ENCODE measurements at places on chromosomes 5 and 9.
A peak's percentile ranks its signal among the peaks of the same experiment; 100 is the strongest.

DNA sequence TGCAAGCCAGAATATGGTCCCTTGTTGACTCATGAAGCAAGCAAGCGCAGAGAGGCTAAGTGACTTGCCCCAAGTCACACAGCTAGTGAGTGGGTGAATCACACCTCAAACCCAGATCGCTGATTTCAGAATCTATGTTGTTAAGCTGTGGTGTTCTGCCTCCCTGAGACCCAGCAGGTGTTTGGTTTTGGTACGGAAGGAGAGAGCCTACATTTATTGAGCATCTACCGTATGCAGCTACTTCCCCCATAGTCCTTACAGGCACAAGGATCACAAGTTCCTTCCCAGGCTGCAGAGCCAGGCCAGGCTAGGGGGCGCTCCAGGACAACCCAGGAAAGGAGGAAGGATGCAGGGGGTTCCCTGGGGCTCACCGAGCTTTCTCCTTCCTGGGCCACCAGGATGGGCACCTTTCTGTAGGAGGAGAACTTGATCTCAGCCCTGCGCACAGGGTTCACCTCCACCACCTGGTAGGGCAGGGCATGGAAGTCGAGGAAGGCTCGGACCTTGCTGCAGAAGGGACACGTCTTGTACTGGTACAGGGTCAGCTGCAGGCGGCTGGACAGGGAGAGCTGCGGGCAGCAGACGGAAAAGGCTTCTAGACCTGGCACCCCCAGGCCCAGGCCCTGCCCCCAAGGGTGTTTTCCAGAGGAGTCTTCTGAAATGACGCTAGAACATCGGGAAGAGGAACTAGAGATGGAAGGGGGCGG lies 2.5 kb downstream of the PTGES2 start:
- DNase-seq = no peak

DNA sequence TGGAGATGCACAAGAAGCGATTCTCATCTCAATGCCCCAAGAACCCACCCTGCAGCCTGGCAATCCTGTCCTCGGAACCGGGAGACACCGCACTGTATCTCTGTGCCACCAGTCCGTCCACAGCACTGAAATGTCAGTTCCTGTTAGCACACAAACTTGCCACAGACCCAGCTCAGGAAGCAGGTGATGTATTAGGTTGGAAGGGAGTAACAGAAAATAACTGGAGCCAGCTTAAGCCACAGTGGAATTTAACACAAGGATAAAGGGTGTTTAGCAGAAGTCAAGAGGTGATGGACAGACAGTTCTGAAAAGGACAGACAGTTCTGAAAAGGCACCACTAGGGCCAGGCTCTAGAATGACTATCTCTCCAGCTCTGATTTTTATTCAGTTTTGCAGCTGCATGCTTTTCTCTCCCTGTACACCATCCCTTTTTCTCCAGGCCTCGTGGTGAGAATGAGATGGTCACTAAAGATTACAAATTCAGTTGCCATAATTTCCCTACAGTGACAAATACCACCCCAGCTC lies 114.4 kb downstream of the ANKRD18B start:
- DNase-seq = no peak

DNA sequence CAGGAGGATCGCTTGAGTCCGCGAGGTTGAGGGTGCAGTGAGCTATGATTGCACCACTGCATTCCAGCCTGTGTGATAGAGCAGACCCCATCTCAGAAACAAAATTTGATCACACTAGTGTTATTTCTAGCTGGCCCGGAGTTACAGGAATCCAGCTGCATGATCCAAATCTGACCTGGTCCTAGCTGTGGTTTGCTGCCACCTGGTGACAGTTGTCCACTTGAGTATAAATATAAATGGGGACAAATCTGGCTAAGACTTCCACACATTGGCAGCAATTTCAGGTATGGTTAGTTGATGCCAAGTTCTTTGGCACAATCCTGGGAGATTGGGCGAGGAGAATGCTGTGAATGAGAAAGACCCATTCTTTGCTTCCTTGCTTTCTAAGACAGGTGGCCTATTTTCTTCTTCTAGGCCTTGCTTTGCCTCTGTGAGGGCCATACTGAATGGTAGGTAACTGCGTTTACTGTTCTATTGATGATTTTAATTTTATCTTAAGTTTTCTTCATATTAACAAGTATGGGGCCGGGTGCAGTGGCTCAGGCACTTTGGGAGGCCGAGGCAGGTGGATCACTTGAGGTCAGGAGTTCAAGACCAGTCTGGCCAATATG lies 35.4 kb downstream of the UBE2R2 start:
- peak; percentile 12 for DNase-seq

- DNase-seq = no peak
These were observed 58.8 kb downstream of the SNX30 start for GRCh38 chr9:112809351-112809848.

DNA sequence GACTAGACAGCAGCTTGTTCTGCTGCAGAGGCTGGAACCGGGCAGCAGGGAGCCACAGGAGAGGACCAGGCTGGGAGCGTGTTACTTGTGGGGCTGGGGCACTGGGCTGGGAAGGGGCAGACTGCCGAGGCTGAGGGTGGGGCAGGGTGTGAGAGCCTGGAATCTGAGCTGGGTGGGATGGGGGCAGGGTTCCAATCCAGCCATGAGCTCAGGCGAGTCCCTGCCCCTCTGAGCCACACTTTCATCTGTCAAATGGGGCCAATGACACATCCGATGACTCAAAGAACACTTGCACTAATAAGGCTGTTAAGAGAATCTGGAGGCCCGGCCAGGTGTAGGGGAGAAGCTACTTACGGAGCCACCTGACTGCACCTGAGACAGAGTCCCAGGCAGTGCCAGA lies 18.7 kb upstream of the WDR38 start:
- DNase-seq = no peak

DNA sequence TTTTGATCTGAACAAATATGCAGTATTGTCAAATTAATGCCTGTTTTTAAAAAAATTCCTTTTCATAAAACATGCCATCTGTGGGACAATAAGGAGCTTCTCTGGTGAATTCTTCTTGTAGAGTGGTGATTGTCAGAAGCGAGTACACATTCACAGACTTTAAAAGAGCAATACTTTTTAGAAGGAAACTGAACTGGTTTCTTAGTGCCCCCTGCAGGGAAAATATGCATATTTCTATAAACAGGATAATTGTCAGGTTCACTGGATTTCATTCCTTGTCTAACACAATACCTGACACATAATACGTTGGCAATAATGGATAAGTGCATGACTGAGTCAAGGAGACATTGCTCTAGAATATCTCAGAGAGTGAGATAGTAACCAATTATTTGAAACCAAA lies 133.7 kb downstream of the KIF4B start:
- no peak for DNase-seq

DNA sequence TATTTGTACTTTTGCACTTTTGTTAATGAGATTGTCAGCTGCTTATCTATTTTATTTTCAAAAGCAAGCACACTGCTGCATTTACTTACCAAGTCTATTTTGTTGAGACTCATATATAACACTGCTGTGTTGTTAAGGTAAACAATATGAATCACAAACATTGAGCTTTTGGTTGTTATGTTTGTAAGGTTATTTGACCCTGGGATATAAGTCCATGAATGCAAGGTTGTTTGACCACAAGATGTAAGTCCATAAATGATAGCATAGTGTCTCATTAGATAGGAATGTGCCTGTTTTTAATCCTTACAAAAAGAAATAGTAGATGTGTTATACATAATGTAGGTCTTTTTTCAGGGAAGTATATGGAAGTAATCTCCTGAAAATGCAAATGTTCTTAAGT lies 845.9 kb downstream of the CDH9 start:
- DNase-seq = no peak

- no peak for DNase-seq
These were observed 34.6 kb upstream of the PTCH1 start for GRCh38 chr9:95551406-95551805.

DNA sequence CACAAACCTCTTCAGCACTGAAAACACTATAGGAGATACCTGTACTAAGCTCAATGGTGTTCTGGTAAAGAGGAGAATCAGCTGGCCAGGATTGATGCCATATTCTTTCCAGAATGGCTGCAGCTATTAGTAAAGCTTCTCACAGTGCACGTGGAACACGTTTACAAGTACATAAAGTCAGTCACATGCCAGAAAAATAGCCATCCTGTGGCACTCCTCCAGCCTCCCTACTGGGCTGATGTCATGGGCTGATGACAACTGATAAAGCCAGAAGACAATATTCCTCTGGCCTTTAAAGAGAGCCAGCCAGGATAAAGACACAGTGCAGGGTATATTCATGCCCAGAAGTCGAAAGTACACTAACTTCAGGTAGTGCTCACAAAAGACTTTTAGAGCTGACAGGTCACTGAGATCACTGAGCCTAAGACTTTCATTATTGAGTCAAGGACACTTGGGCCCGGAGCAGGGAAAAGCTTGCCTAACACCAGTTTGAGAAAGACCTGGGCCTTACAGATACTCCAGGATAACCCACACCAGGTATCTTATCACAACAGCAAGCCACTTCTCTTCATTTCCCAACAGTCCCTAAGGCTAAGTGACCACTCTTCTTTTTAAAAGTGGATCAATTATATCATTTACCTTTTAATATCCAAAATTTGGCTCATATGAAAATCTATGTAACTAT lies 29.4 kb downstream of the ABITRAM start:
- DNase-seq = no peak

DNA sequence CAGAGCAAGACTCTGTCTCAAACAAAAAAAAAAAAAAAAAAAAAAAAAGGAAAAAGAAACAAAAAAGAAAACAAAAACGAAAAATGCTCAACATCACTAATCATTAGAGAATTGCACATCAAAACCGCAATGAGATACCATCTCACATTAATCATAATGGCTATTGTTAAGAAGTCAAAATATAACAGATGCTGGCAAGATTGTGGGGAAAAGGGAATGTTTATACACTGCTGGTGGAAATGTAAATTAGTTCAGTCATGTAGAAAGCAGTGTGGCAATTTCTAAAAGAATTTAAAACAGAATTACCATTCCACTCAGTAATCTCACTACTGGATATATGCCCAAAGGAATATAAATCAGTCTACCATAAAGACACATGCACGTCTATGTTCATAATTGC lies 50.4 kb upstream of the PRR16 start:
- DNase-seq = no peak

GRCh38 chr5:152632360-152632759 lies 227.3 kb upstream of the NMUR2 start:
- DNase-seq = no peak

DNA sequence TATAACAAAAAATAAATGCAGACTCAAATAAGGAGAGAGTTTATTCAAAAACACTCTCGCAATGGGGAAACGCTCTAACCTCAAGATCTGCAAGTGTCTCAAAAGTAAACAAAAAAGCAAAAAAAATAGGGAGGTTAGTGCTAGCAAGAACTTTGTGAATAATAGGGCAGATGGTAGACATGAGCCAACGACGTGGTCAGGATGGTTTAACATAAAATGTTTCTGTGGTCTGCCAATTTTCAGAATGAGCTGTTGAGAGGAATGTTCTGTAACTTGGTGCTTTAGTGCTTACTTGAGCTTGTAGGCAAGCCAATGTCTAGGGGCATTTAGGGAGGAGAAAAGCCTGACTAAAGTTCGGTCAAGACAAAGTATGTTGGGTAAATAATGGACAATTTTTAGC lies 1813.9 kb upstream of the CDH6 start:
- DNase-seq = no peak

DNA sequence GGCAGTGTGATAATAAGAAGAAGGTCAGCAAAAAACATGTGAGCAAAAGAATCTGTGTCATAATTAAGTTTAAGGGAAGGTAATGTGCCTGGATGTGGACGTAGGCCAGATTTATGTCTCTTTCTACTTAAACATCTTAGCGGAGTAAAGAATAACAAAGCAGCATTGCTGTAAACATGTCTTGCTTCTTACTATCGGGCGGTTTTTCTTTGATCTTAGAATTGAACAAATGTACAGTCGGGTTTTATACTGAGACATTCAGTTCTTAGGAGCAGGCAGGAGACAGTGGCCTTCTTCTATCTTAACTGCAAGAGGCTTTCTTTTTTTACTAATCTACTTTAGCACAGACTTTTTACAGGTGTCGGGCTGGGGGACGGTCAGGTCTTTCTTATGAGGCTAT lies 40.4 kb upstream of the FLT4 start:
- no peak for DNase-seq

DNA sequence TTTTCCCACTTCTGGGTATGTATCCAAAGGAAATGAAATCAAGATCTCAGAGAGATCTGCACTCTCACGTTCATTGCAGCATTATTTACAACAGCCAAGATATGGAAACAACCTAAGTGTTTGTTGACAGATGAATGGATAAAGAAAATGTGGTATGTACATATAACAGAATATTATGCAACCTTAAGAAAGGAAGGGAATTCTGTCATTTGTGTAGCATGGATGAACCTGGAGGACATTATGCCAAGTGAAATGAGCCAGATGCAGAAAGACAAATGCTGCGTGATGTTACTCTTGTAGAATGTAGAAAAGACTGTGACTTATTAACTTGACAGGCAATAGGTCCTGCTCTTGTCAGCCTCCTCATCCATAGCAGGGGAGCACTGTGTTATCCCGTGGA lies 31.4 kb downstream of the PPARGC1B start:
- no peak for DNase-seq

DNA sequence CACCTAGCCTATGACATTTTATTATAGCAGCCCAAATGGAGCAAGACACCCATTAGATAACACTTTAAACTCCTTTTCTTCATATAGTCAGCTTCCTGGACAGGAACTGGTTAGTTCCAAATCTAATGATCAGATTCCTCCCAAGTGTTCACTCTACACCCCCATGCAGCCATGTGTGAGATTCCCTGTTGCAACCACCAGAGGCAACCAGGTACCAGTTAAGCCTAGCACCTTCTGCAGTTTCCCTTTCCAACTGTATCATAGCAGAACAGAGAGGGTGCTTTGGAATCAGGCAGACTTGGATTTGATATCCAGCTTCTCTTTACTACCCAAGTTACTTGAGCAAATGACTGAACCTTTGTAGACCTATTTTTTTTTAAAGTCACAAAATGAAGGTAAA lies 296.6 kb upstream of the PCSK5 start:
- no peak for DNase-seq

- no peak for DNase-seq
These were observed 284.2 kb downstream of the NSG2 start for GRCh38 chr5:174329738-174330137.

DNA sequence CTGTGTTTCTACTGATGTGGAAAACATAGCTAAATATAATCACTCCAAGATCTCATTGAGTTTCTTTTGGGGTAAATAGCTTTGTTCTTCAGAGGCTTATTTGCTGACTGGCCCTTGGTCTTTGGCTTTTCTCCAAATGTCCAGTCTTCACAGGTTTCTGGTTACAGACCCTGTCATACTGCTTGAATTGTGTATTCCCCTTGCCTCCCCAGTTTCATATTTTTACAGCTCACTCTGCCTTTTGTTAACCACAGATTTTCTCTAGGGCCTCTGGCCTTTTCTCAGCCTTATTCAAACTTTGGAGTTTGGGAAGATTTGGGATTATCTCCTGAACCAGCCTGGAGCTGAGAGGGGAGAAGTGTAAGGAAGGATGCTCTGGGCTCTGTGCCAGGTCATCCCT lies 23.9 kb downstream of the ISOC1 start:
- no peak for DNase-seq

- DNase-seq = no peak
These were observed 20.9 kb downstream of the FOXE1 start for GRCh38 chr9:97873882-97874281.

- DNase-seq = no peak
These were observed 412.4 kb upstream of the ZNF462 start for GRCh38 chr9:106450549-106450948.

All from stimulated activated CD8-positive, alpha-beta memory T cell treated with anti-CD3 and anti-CD28 coated beads, Interleukin-4, amount 100 ng/mL, for 4 hours (primary cell).